Adrenal gland (tissue), 19 donors: ENCODE measurements at places on chromosomes 5 and 9. TPM values are rescaled to one million over a fixed set of nuclear protein-coding genes. Genes with fewer than 3 reads are reported as not detected.

OLFML2A gene
- 21.4 TPM for total RNA-seq

- H3K4me1 ChIP-seq: no peaks in the 10 kb centered on the region
- H3K36me3 ChIP-seq: no peaks in the 10 kb centered on the region
- H3K27me3 ChIP-seq: no peaks in the 10 kb centered on the region
- DNase-seq: no peak
- H3K27ac ChIP-seq: no peak overlapping the region
- H3K4me3 ChIP-seq: no peak overlapping the region
These were observed 234.2 kb upstream of the MEF2C start for GRCh38 chr5:89117124-89117644.

ZFP37 gene
- total RNA-seq: 4.7 TPM

GRCh38 chr9:13487498-13487897 lies 208.0 kb upstream of the MPDZ start:
- no peaks in the 10 kb centered on the region for H3K4me1 ChIP-seq
- no peak overlapping the region for H3K27ac ChIP-seq

SKP1 gene
- total RNA-seq: 374 TPM

DNA sequence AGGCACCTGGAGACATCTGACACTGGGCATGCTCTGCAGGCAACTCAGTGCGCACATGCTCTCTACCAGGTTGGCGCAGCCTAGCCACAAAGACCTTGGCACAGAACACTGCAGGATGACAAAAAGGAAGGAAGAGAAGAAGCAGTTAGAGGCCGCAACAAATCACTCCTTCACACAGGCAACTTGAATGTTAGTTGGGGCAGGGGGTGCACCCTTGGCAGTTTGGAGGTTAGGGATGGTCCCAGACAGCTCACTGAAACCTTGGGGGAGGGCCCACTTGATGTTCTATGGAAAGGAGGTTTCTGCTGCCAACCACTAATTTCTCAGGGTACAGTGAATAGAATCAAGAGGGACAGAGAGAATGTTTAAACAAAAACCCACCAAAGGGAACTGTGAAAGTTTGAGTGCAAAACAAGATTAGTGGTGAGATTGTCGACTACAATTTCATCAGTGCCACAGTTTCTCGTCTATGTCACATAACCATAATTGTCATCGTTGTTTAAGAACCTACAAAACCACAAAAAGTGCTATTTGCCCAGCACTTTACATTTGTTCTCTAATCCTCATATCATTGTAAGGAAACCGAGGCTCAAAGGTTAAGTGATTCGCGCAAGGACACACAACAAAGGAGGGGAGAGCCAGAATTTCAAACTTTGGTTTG lies 48.7 kb downstream of the FBXW11 start:
- peaks cover 69% of the 10 kb centered on the region for H3K4me1 ChIP-seq
- H3K36me3 ChIP-seq: no peaks in the 10 kb centered on the region
- no peak overlapping the region for H3K4me3 ChIP-seq
- peak; percentile 64 for DNase-seq

CTSV gene
- total RNA-seq: 0.06 TPM

DNA sequence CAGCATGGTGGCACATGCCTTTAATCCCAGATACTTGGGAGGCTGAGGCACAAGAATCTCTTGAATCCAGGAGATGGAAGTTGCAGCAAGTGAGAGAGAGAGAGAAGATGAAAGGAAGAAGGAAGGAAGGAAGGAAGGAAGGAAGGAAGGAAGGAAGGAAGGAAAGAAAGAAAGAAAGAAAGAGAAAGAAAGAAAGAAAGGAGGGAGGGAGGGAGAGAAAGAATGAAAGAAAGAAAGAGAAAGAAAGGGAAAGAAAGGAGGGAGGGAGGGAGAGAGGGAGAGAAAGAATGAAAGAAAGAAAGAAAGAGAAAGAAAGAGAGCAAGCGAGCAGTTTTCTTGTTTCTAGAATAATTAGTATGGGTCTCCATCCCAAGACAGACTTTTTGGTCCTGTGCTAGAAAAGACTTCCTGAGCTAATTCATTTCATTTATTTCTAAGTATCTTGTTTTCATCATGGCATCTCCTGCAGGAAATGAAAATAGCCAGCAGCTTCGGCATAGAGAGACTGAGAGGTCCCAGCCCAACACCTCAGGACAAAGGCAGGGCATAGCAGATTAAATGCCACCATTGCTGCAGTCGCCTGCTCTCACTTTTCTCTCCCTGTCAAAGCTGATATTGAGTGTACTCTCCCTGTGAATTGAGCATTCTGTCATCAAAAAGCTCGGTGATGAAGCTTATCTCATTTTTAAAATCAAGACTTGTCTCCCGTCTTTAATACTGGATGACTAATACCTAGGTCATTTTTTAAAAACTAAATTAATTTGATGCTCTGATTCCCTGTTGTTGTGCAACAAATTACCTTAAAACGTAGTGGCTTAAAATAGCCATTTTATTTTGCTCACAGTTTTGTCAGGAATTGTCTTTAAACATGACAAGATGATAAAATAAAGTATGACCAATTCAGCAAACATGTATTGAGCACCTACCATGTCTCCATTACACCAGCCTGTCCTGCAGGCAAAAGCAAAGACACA lies 91.8 kb upstream of the ADRA1B start:
- no peak for DNase-seq
- H3K4me3 ChIP-seq: no peak overlapping the region
- no peak overlapping the region for H3K27ac ChIP-seq
- no peaks in the 10 kb centered on the region for H3K4me1 ChIP-seq
- no peaks in the 10 kb centered on the region for H3K27me3 ChIP-seq

- no peak overlapping the region for H3K4me3 ChIP-seq
- H3K4me1 ChIP-seq: peaks cover 18% of the 10 kb centered on the region
- no peaks in the 10 kb centered on the region for H3K36me3 ChIP-seq
- H3K27me3 ChIP-seq: no peaks in the 10 kb centered on the region
- peak overlapping the region; percentile 37 for H3K27ac ChIP-seq
- peak; percentile 51 for DNase-seq
These were observed 10.5 kb upstream of the AHRR start for GRCh38 chr5:310941-311434.

DNA sequence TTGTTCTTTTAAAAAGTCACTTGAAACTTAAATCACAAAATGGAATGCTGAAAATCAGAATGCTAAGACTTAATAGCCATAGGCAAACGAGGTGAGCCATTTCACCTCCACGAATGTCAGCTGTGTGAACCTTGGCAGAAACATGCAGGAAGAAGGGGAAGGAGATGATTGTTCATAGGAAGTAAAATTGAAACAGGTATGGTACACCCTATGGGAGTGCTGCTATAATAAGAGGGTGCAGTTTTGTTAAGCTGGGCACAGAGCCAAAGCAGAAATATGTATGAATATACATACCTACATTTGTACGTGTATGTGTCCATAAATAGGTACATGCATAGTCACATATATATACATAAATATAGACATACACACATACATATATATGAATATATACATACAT lies 51.0 kb upstream of the SPINK5 start:
- H3K36me3 ChIP-seq: no peaks in the 10 kb centered on the region
- no peak for DNase-seq
- no peak overlapping the region for H3K27ac ChIP-seq
- no peaks in the 10 kb centered on the region for H3K4me1 ChIP-seq
- H3K27me3 ChIP-seq: no peaks in the 10 kb centered on the region

- no peak overlapping the region for H3K27ac ChIP-seq
- no peak for DNase-seq
- H3K4me3 ChIP-seq: no peak overlapping the region
- no peaks in the 10 kb centered on the region for H3K4me1 ChIP-seq
These were observed 61.4 kb upstream of the PPP1R26 start for GRCh38 chr9:135418161-135418560.

- no peak overlapping the region for H3K4me3 ChIP-seq
- no peak for DNase-seq
- H3K36me3 ChIP-seq: no peaks in the 10 kb centered on the region
- H3K27me3 ChIP-seq: no peaks in the 10 kb centered on the region
- no peaks in the 10 kb centered on the region for H3K4me1 ChIP-seq
These were observed 102.1 kb downstream of the OTULIN start for GRCh38 chr5:14766584-14766983.

GRCh38 chr9:87605676-87606075 lies 108.0 kb downstream of the DAPK1 start:
- H3K27ac ChIP-seq: no peak overlapping the region
- no peaks in the 10 kb centered on the region for H3K27me3 ChIP-seq
- no peaks in the 10 kb centered on the region for H3K36me3 ChIP-seq
- no peak overlapping the region for H3K4me3 ChIP-seq
- no peaks in the 10 kb centered on the region for H3K4me1 ChIP-seq

GRCh38 chr9:12783767-12784460 lies 9.1 kb downstream of the LURAP1L start:
- no peak overlapping the region for H3K4me3 ChIP-seq
- no peak for DNase-seq
- H3K27me3 ChIP-seq: no peaks in the 10 kb centered on the region
- peak overlapping the region; percentile 74 for H3K27ac ChIP-seq
- H3K36me3 ChIP-seq: no peaks in the 10 kb centered on the region

- peak overlapping the region; percentile 83 for H3K27ac ChIP-seq
- H3K36me3 ChIP-seq: no peaks in the 10 kb centered on the region
- DNase-seq: no peak
- H3K27me3 ChIP-seq: no peaks in the 10 kb centered on the region
- H3K4me3 ChIP-seq: no peak overlapping the region
- H3K4me1 ChIP-seq: peaks cover 32% of the 10 kb centered on the region
These were observed 32.1 kb downstream of the RAPGEF1 start for GRCh38 chr9:131707733-131708157.

DNA sequence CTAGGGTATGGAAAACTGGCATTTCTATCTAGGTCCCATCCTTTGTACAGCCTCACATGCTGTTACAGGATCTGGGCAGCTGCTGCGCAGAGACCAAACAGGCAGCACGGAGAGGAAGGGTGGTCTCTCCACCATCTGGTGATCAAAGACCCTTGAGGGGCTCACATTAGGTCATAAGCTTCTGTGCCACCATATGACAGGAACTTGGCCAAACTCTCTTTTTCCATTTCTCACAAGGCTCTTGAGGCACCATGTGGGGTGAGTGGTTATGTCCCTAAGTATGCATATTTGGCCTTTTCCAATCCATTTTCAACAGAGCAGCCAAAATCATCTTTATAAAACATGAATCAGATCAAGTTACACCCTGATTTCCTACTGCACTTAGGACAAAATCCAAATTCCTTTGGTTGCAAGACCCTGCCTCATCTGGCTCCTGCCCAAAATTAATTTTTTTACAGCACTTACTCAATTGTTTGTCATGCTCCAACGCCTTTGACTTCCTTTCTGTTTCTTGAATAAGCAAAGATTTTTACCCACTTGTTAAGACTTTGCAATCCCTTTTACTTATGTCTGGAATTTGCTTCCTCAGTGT lies 730.0 kb downstream of the MAT2B start:
- H3K27me3 ChIP-seq: no peaks in the 10 kb centered on the region
- H3K4me1 ChIP-seq: no peaks in the 10 kb centered on the region
- H3K36me3 ChIP-seq: no peaks in the 10 kb centered on the region

GRCh38 chr5:125607018-125607417 lies 816.2 kb upstream of the GRAMD2B start:
- H3K27me3 ChIP-seq: no peaks in the 10 kb centered on the region
- DNase-seq: no peak
- no peak overlapping the region for H3K27ac ChIP-seq
- H3K36me3 ChIP-seq: no peaks in the 10 kb centered on the region
- H3K4me3 ChIP-seq: no peak overlapping the region
- peaks cover 9% of the 10 kb centered on the region for H3K4me1 ChIP-seq

- H3K27me3 ChIP-seq: no peaks in the 10 kb centered on the region
- H3K36me3 ChIP-seq: no peaks in the 10 kb centered on the region
These were observed 111.7 kb upstream of the NUDT12 start for GRCh38 chr5:103674251-103674650.

IFNA10 gene
- total RNA-seq: not detected
